GM13977 (cell line): ENCODE measurements at places on chromosomes 6 and 20.

GRCh38 chr20:2801286-2801728 lies 880 bp upstream of the CPXM1 start:
- peak; percentile 28 for DNase-seq

- DNase-seq, result no peak
These were observed 949 bp downstream of the MACROD2 start for GRCh38 chr20:13996265-13996664.

GRCh38 chr20:45918779-45919537 lies 7.0 kb upstream of the PLTP start:
- no peak for DNase-seq

- no peak for DNase-seq
These were observed 18.8 kb downstream of the CARMIL1 start for GRCh38 chr6:25297823-25298522.

- no peak for DNase-seq
These were observed 3.4 kb downstream of the PRELID3B start for GRCh38 chr20:59039233-59039632.

GRCh38 chr6:1376653-1377052 lies 12.7 kb upstream of the FOXF2 start:
- DNase-seq, result no peak

GRCh38 chr6:39079197-39080125 lies 30.9 kb downstream of the GLP1R start:
- DNase-seq, result no peak

DNA sequence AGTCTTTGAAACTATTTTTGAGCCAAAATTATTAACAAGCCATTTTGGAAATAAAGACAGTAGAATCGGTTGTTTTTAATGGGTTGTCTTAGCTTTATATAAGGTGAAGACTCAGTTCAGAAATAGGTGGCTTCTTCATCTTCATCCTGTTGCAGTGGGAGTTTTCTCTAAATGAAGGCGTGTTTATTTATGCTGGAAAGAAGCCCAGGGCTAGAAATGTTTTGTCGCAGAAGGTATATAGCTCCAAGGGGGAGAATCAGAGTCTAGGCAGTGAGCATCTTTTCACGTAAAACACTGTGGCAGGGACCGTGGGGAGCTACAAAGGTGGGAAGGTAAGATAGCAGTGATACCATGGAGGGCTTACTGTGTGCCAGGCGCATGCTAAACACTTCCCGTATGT lies 34.3 kb downstream of the FARS2 start:
- no peak for DNase-seq

DNA sequence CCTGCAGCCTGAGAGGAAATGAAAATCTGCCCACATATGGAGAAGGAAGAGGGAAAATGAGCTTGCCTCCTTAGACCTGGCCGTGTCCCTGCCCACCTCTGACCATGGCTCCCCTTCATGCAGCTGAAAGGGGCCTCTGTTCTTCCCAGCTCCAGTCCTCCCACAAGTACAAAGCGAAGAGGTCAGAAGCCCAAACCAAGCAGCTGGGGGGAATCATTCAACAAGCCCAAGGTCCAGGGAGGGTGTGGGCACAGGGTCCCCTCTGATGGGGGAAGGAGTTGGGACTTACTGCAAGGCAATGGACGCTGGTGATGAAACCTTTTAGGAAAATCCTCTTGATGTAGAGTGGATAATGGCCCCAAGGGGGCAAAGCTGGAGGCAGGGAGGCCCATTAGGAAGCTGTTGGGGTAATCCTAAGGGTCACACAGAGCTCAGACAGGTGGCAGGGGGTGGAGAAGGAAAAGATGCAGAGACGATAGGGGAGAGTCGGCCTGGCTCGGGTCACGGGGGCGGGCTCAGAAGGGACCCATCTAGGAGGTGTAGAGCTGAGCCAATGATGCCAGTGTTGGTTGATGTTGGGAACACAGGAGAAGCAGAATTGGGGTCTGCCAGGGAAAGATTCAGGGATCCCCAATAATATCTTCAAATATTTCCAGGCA lies 16.1 kb upstream of the GRM4 start:
- DNase-seq, result no peak

GRCh38 chr6:28105245-28105639 lies 19.2 kb upstream of the ZSCAN16 start:
- DNase-seq, result peak; percentile 44

DNA sequence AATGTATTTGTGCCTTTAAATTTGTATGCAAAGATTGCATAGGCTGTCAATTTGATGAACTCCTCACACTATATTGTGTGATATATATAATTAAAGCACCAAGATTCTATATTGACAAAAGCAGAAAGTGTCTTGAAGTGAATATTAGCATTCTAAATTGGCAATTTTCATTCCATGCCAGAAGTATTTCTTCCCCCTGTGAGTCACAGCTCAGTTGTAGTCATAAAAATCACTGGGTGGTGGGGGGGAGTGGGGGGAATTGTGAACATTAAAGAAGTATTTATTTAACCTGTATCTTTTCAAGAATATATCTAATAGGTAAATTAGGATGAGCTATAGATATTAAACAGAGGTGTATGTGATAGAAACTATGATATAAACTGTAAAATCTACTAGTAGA lies 3.1 kb upstream of the ARMC2 start:
- no peak for DNase-seq

- no peak for DNase-seq
These were observed 39.6 kb downstream of the TPD52L1 start for GRCh38 chr6:125193208-125193607.

DNA sequence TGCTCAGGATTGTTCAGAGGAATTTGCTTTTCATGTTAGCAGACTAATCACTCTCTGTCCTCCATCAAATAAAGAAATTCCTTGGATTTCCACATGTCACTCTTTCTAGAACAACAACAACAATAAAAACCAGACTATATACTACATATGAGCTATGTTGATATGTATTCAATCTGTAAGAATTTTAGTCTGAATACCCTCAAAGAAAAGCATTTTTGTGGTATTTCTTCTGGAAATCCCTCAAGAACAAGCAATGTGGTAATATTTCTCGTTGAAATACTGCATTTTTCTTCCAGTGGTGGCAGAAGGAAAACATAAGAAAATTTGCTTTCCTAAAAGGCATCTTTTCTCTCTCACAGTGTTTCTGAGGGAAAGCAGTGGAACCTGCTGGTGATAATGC lies 312.6 kb upstream of the RSPO3 start:
- no peak for DNase-seq

DNA sequence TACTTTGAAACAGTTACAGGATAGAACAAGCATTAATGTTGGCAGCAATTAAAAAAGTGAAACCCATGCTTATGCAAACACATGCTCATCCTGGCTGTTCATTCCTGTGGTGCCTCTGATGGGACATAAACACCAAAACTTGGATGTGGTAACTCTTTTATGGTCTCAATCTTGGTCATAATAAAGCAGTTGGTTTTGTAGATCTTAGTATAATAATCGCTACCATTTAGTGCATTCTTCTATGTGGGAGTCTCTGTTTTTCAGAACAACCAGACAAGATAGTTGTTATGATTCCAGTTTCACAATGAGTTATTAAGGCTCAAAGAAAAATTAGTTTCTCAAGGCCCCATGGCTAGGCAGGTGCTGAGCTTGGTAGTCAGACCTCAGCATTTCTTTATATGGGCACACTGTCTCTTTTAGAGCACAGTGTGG lies 184.0 kb downstream of the UTRN start:
- peak; percentile 60 for DNase-seq

GRCh38 chr20:50144362-50144761 lies 9.2 kb downstream of the PEDS1 start:
- DNase-seq, result no peak

DNA sequence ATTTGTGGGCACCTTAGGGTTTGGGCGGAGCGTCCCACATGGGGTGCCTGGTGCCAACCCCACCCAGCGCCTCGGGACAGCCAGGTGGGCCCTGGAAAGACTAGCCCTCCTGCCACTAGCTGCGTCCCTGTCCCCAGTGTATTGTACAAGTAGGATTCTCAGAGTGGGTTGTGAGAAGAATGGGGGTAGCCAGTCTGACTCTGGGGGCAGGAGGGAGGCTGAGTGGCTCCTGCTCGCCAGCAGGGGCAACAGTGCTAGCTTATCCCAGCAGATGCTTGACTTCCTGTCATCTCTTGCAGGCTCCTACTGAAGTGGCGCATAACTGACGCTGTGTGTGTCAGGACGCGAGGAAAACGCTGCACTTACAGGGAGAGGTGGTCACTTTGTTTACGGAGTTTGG lies 9.3 kb downstream of the PSMA7 start:
- DNase-seq, result no peak

GRCh38 chr6:27546522-27546921 lies 73.6 kb upstream of the ZNF184 start:
- DNase-seq, result no peak

GRCh38 chr20:57260934-57261333 lies 5.5 kb downstream of the BMP7 start:
- DNase-seq, result no peak

DNA sequence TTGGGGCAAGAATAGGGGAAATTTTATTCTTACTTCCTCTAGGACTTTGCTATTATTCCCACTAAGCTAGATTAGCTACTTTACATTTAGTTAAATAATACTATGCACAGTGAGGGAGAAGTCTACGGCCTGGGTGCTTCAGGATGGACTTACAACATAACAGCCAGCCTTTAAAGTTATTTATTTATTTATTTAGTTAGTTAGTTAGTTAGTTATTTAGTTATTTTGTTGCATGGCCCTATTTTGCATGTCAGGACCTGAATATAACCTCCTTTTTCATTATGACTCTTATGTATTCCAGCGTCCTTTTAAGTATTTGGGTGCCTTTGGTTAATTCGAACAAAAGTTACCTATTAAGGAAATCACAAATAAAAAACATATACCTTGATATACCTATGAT lies 238.7 kb downstream of the EYS start:
- no peak for DNase-seq

GRCh38 chr6:62623846-62624532 lies 338.0 kb upstream of the KHDRBS2 start:
- DNase-seq, result no peak

DNA sequence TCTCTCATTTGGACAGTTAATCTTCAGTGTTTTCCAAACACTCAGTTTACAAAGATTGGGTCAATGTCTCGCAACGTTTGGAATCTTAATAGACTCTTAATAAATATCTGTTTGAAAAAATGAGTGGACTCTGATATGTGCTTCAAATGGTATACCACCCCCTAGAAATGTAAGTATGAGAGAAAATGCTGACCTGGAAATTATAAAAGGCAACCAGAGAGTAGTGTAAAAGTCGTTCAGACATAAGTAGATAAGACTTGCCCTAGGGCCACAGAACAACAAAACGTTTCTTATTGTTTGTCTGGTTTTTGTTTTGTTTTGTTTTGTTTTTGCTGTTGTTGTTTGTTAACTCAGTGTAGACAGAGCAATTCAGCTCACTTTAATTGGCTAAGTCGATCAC lies 97.4 kb upstream of the SPTLC3 start:
- no peak for DNase-seq

GRCh38 chr6:163707387-163708355 lies 293.2 kb downstream of the QKI start:
- peak; percentile 47 for DNase-seq

- no peak for DNase-seq
These were observed 31.4 kb downstream of the EDN3 start for GRCh38 chr20:59331721-59332329.
